H9 (cell line): ENCODE measurements at places on chromosomes 6 and 20. TPM values are rescaled to one million over a fixed set of nuclear protein-coding genes. Genes with fewer than 3 reads are reported as not detected.

DNA sequence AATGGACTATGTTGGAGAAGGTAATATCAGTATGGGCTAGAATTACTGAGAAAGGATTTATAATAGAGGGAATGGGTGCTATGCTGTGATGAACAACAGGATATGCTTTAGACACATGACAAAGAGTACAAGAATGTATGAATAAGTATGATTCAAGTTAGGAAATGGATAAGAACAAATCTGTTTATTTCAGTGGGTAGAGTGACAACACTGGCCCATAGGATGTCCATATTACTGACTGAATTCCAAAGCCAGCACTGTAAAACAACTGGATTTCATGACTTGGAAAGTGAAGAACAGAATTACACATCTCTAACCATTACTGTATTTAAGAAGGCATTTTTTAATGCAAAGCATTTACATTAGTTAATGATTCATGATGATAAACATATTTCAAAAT, 35.9 kb downstream of the EPM2A start:
- no peaks in the 10 kb centered on the region for H3K4me1 ChIP-seq
- H3K27me3 ChIP-seq: no peaks in the 10 kb centered on the region
- H3K27ac ChIP-seq: no peak overlapping the region
- H3K4me3 ChIP-seq: no peak overlapping the region
- DNase-seq: no peak

Gene CLPSL1
- total RNA-seq: not detected in 2 replicates

DNA sequence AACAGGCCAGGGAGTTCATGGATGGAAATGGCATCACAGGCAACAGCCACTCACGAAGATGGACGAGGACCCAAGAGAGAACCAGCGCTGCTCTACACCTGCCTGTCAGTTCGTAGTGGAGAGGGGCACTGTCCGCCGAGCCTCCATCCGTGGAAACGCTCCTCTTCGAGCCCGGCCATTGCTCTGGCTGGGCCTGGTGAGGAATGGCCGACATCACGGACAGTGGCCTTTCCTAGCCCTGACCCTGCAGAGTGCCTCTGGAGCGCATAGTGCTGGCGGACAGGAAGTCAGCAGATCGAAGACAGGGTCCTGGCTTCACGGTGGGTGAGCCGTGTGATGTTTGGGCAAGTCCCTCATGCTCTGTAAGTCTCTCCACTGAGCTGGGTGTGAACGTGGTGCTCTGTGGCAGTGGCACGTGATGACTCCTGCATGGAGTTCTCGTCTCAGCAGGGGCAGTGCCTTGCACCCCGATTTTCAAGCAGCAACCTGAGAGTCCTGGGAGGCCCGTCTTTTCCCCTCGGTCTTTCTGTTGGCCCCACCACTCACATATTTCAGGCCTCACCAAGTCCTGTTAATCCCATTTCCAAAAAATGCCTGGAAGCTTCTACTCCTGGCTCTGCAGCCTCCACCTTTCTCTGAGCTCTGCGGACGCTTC, 214.4 kb downstream of the ERMARD start:
- no peaks in the 10 kb centered on the region for H3K4me1 ChIP-seq
- H3K4me3 ChIP-seq: no peak overlapping the region
- H3K36me3 ChIP-seq: peaks cover 26% of the 10 kb centered on the region
- no peaks in the 10 kb centered on the region; the same call in 1 of the 2 replicates for H3K27me3 ChIP-seq
- no peak for DNase-seq
- H3K27ac ChIP-seq: no peak overlapping the region

DNA sequence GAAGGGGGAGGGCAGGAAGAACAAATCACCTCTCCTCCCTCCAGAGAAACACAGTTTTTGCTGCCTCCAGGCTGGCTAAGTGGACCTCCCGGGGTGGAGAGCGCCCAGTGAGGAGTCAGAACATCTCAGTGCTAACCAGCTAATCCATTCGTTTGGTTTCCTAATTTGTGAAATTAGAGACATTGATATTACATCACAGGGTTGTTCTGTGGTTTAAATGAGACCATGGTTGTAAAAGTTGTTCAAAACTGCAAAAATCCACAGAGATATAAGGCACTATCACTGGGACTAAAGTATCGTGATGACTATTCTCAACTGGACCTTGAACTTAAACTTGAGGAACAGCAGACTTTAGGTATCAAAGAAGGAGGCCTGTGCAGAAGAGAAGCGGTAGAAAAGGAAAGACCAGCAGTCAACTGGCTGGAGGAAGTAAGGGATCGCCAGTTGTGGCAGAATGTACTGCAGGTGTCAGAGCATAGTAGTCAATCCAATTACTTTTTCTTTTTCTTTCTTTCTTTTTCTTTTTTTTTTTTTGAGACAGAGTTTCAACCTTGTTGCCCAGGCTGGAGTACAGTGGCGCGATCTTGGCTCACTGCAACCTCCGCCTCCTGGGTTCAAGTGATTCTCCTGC, 33.9 kb downstream of the RIPOR2 start:
- no peak for DNase-seq
- H3K4me1 ChIP-seq: no peaks in the 10 kb centered on the region
- H3K27ac ChIP-seq: no peak overlapping the region
- H3K27me3 ChIP-seq: no peaks in the 10 kb centered on the region

Gene PPIL4
- 36.9 and 38.0 TPM in 2 replicates for total RNA-seq
